ENCODE measurements at places on chromosomes 3 and 15. TPM values are rescaled to one million over a fixed set of nuclear protein-coding genes. Genes with fewer than 3 reads are reported as not detected.

DNA sequence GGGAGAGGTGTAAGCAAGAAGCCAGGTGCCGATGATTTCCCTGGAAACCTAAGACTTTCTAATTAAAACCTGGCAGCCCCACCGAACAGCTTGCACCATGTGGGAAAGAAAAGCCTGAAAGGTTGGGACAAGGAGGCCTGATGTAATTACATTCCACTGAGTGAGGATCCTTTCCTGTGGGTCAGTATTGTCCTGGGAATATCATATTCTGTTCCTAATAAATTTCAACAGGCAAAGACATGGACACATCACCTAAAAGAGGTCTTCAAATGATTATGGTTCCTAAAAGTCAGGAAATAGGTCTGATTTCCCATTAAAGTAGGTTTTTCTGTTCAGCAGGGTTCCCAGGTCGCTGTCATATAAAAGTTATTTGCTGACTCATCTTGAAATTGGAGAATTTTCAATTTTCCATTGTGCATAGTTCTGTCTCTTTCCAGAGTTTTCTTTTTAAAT lies 58.5 kb downstream of the DUT start:
- DNase-seq = no peak
- H3K27me3 ChIP-seq = peaks cover 5% of the 10 kb centered on the region
- H3K27ac ChIP-seq = no peak overlapping the region
- no peak overlapping the region for H3K4me3 ChIP-seq
- H3K36me3 ChIP-seq = no peaks in the 10 kb centered on the region

GRCh38 chr15:62749036-62749815 lies 293.3 kb upstream of the TPM1 start:
- H3K4me3 ChIP-seq = no peak overlapping the region
- peaks cover 4% of the 10 kb centered on the region for H3K27me3 ChIP-seq
- H3K27ac ChIP-seq = no peak overlapping the region
- H3K4me1 ChIP-seq = no peaks in the 10 kb centered on the region

DNA sequence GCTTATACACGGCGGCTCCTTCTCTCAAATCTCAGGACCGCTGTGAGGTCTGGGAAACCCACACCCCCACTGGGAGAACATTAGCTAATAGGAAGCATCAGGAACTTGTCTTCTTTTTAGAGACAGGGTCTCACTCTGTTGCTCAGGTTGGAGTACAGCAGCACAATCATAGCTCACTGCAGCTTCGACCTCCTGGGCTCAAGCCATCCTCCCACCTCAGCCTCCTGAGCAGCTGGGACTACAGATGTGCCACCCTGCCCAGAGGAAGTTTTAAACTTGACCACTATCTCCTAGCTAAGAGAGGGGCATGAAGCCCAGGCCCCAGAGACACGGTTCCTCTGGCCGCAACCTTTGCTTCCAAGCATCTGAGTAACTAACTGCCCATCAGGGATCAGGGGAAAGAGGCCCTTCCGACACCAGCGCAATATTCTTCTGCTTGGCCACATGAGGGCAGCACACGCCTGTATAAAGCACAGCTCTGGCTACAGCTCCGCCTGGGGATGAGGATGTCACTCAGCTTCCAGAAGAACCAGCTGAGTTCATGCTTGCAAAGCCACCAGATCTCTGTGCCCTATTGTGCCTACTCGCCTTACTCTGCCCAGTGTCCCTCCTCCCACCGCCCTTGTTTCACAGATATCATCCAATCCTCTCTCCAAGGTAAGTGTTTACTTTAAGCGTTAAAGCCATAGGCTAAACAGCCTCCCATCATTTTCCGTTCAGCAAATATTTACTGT lies 57.6 kb upstream of the SLC6A11 start:
- peaks cover 33% of the 10 kb centered on the region for H3K27me3 ChIP-seq
- DNase-seq = peak; percentile 63
- H3K4me3 ChIP-seq = no peak overlapping the region

DNA sequence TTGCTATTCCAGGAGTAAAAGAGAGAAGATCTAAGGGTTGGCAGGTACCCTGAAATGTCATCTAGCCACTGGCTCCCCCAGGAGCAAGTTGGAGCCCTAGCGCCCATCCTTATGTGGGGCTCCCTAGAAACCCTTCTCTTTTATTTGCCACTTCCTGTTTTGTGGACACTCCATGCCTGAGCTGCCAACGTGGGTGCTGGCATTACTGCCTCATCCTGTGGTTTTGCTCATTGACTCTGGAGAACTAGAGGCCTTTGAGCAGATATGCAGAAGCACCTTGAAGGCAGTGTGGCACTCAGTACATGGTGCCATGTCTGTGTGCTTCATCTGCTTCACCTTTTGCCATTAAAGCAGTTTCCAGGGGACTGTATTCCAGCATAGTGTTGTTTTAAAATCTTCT lies 8.1 kb downstream of the EDEM1 start:
- H3K4me3 ChIP-seq = peak overlapping the region; percentile 66
- peaks cover 86% of the 10 kb centered on the region for H3K4me1 ChIP-seq
- peak overlapping the region; percentile 98 for H3K27ac ChIP-seq

COL6A6 gene
- not detected for total RNA-seq

GRCh38 chr3:195182470-195182795 lies 88.5 kb downstream of the XXYLT1 start:
- no peaks in the 10 kb centered on the region for H3K27me3 ChIP-seq
- DNase-seq = peak; percentile 53
- H3K27ac ChIP-seq = peak overlapping the region; percentile 80
- H3K4me1 ChIP-seq = peaks cover 59% of the 10 kb centered on the region

DNA sequence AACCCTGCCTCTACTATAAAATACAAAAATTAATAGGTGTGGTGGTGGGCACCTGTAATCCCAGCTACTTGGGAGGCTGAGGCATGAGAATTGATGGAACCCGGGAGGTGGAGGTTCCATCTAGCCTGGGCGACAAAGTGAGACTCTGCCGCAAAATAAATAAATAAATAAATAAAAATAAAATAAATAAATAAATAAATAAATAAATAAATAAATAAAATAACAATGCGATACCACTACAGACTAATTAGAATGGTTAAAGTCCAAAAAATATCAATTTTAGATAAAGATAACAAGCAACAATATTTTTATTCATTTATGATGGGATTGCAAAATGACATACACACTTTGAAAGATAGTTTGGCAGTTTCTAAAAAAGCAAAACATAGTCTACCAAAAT lies 1131.5 kb downstream of the SI start:
- H3K36me3 ChIP-seq = no peaks in the 10 kb centered on the region
- H3K27ac ChIP-seq = no peak overlapping the region
- no peaks in the 10 kb centered on the region for H3K4me1 ChIP-seq
- DNase-seq = no peak
- no peak overlapping the region for H3K4me3 ChIP-seq

GRCh38 chr15:66014635-66015182 lies 145.4 kb downstream of the RAB11A start:
- no peaks in the 10 kb centered on the region for H3K4me1 ChIP-seq
- H3K27ac ChIP-seq = no peak overlapping the region
- peaks cover 9% of the 10 kb centered on the region for H3K27me3 ChIP-seq
- no peak for DNase-seq
- H3K4me3 ChIP-seq = no peak overlapping the region

- no peaks in the 10 kb centered on the region for H3K4me1 ChIP-seq
- H3K36me3 ChIP-seq = no peaks in the 10 kb centered on the region
- no peaks in the 10 kb centered on the region for H3K27me3 ChIP-seq
- DNase-seq = no peak
These were observed 276.1 kb downstream of the AGBL1 start for GRCh38 chr15:86355801-86356200.

LRRC31 gene
- total RNA-seq = not detected

- no peak overlapping the region for H3K4me3 ChIP-seq
- peaks cover 8% of the 10 kb centered on the region for H3K4me1 ChIP-seq
- H3K36me3 ChIP-seq = no peaks in the 10 kb centered on the region
- H3K27ac ChIP-seq = no peak overlapping the region
These were observed 6.0 kb upstream of the LIPH start for GRCh38 chr3:185558395-185558794.

SPINT1 gene
- 11.3 TPM for total RNA-seq

DNA sequence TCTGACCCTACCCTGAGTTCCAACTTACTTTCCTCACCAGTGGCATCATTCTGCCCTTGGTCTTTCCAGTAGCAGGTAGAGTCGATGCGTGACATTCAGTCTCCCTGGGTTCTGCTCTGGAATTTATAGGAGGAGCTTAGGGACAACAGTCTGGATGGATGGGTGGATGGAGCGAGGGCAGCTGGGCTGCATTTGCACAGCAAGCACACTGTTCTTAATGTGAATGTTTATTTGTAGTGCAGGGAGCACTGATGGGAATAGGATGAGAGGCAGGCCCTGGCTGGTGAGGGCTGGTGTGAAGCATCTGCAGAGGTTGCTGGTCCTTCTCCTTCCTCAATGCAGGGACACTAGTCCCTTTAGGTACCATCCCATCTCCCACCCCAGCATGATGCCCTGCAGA lies 176.2 kb downstream of the EPHB1 start:
- no peaks in the 10 kb centered on the region for H3K4me1 ChIP-seq
- no peak for DNase-seq
- H3K27me3 ChIP-seq = peaks cover 2% of the 10 kb centered on the region
- no peak overlapping the region for H3K27ac ChIP-seq
- no peaks in the 10 kb centered on the region for H3K36me3 ChIP-seq

CASR gene
- 0.14 TPM for total RNA-seq

DNA sequence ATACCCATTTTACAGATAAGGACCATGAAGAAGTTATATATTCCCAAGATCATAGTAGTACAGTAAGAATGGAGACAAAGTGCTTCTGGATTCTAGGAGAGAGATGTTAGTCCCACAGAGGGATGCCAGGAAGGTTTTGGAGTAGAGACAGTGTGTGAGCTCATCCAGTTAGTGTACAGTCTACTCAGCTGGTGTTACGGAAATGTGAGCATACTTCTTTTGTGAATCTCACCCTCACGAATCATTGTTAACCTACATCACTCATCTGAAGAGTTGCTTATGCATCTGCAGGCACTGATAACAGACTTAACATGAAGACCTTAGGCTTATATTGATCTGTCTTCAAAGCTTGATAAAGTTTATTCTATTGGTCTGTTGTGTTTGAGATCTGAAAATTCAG lies 106.6 kb upstream of the PTPRG start:
- DNase-seq = no peak
- no peak overlapping the region for H3K4me3 ChIP-seq
- H3K4me1 ChIP-seq = no peaks in the 10 kb centered on the region
- no peaks in the 10 kb centered on the region for H3K27me3 ChIP-seq
- H3K36me3 ChIP-seq = no peaks in the 10 kb centered on the region

DNA sequence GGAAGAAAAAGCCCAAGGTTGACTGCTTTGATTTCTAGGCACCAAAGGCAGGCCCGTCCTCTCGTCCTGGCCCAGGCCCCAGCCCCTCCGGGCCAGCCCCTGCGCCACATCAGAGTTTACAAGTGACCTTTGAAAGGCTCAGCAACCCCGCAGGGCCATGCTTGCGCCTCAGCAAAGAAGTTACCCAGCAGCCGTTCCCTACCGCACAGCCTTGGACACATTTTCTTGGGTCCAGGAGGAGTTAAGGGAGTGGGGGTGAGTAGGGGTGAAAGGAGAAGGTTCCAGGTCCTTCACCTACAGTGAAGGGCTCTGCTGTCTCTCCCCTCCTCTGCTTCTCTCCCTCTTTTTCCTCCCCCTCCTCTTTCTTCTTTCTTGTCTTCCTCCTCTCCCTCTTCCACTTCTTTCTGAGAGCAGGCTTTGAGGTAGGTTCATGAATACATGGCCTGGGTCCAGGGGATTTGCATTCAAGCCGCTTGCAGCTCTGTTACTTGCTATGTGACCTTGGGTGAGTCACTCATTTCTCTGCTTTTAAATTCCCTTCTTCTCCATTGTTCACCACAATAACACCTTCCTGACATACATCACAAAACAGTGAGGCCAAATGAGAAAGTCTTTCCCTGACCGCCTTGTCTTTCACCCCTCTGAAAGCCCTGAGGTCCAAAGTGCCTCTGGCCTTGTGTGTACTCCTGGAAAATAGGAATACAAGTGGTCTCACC lies 223.3 kb upstream of the TPRG1 start:
- H3K27me3 ChIP-seq = peaks cover 16% of the 10 kb centered on the region
- H3K4me3 ChIP-seq = no peak overlapping the region
- H3K36me3 ChIP-seq = no peaks in the 10 kb centered on the region
- no peak overlapping the region for H3K27ac ChIP-seq
- peaks cover 27% of the 10 kb centered on the region for H3K4me1 ChIP-seq

MANF gene
- 151 TPM for total RNA-seq

DPPA4 gene
- total RNA-seq = not detected

MYLK gene
- not detected for total RNA-seq

SLTM gene
- total RNA-seq = 79.2 TPM

SMAD6 gene
- 0.07 TPM for total RNA-seq

CCDC54 gene
- not detected for total RNA-seq

- H3K4me1 ChIP-seq = no peaks in the 10 kb centered on the region
- no peak for DNase-seq
- H3K27ac ChIP-seq = no peak overlapping the region
- H3K36me3 ChIP-seq = no peaks in the 10 kb centered on the region
- peaks cover 2% of the 10 kb centered on the region for H3K27me3 ChIP-seq
These were observed 9.1 kb downstream of the DPPA4 start for GRCh38 chr3:109328202-109328601.

GRCh38 chr3:130895690-130896488 lies 2.0 kb downstream of the ATP2C1 start:
- H3K4me3 ChIP-seq = peak overlapping the region; percentile 95
- peak; percentile 15 for DNase-seq
- peak overlapping the region; percentile 21 for H3K27ac ChIP-seq
- peaks cover 6% of the 10 kb centered on the region for H3K36me3 ChIP-seq

DNA sequence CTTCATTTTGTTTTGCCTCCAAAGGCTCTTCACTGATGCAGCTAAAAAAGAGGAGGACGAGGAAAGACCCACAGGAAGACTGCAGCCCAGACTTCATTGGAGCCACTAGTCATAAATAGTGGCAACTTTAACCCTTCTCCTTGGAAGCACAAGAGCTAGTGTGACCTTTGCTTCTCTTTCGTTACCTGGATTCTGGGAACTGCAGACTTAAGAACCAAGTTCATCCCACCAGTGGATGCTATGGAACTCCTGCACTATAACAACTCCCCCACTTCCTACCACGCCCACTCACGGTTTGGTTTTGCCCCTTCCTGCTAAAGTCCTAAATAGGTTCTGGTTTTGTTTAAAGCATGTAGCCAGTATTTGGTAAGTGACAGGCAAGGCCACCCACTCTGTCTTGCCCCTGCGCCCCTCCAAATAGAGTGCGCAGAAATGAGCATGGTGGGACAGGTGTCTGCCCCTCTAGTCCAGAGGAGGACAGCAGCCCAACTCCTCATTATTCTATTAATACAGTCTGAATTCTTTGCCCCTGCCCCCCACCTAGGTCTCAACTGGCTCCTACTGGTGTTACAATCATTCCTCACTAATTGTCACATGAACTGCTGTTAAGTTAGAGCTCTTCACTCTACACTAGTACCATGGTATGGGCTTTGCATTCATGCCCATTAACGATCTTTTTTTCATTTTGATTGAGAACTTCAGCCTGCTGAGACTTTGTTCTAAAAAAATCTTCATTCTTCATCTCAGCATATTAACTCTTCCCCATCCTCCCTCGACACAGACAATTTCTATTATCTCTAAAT lies 504.6 kb downstream of the FOXP1 start:
- H3K27ac ChIP-seq = peak overlapping the region; percentile 6
- H3K27me3 ChIP-seq = no peaks in the 10 kb centered on the region
- H3K4me1 ChIP-seq = peaks cover 90% of the 10 kb centered on the region
- H3K4me3 ChIP-seq = peak overlapping the region; percentile 40
- no peak for DNase-seq

Measured in activated CD4-positive, alpha-beta memory T cell treated with anti-CD3 and anti-CD28 coated beads for 36 hours (primary cell).